ENCODE measurements at places on chromosomes 5 and 9.

DNA sequence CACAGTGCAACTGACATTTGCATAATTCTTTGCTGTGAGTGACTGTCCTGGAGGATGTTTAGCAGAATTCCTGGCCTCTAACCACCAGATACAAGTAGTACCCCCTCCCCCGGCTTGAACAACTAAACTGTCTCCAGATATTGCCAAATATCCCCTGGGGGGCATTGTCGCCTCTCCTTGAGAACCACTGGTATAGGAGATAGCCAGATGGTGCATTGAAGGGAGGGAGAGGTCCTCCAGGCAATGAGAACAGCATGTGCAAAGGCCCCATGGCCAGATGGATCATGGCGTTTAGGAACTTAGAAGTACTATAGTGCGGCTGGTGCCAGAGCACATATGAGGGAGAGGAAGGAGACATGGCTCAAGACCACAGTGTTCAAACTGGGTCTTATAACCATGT, 18.9 kb upstream of the ORM1 start:
- DNase-seq = no peak

GRCh38 chr5:100761192-100761591, 141.9 kb downstream of the ST8SIA4 start:
- no peak for DNase-seq

- DNase-seq = peak; percentile 32
Measured at GRCh38 chr5:159844267-159845121, 71.8 kb upstream of the ADRA1B start.

DNA sequence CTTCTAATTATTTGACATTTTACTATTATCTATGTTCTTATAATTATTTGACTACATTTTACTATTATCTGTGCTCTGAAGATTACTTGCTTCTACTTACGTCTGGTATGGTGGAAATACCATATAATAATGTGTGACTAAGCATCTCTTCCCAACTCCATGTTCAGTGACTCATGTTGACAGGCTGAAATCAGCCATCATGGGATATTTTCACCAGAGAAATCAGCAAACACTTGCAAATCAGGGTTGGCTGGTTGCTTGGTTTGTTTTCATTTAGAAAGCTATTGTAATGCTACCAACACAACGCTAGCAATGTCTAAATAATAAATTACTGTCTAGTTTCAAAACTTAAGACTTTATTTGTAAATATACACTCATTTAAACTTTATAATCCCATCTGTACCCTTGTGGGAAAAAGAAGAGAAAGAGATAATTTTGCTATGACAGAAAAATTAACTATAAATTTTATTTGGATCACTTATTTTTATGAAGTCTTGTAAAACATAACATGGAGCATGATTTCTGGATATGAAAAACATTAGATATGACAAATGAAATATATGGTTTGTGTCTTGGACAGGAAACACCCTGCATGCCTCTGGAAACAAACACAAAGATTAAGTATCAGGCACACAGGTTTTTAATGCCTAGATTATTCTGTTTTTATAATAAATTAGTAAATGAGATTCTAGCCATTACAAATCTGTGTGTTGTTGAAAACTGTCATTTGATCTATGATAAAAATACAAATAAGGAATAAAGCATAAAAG, 337.6 kb downstream of the BNC2 start:
- DNase-seq = no peak

DNA sequence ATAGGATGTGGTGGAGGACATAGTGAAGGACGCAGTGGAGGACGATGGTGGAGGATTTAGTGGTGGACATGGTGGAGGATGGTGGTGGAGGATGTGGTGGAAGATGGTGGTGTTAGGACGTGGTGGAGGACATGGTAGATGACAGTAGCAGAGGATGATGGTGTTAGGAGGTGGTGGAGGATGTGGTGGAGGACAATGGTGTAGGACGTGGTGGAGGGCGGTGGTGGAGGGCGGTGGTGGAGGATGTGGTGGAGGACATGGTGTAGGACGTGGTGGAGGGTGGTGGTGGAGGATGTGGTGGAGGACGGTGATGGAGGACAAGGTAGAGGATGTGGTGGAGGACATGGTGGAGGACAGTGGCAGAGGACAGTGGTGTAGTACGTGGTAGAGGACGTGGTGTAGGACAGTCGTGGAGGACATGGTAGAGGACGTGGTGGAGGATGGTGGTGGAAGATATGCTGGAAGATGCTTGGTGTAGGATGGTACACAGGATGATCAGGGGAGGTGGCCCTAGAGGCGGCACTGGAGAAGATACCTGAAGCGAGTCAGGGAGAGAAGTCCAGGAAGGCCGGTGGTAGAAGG, 68.7 kb downstream of the S1PR3 start:
- no peak for DNase-seq

DNA sequence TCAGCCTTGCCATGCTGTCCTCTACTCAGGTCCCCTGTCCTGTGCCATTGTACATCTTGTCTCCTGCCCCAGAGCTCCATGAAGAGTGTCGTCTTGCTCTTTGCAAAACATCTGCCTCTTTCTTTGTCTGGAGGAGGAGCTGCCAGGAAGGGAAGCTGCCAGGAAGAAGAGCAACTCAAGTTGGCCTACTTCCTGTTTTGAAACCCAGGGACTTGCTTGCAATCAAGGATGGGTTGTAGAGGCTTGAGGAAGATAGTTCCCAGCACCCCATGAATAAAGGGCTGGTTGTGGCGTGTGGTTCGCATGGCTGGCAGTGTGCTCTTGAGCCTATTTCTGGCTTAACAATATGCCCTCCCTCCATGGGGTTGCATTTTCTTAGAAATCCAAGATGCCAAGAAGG, 53.0 kb upstream of the CPEB4 start:
- DNase-seq = no peak

- DNase-seq = no peak
Measured at GRCh38 chr9:137429546-137429890, 6.3 kb downstream of the NOXA1 start.
